ENCODE measurements at places on chromosomes 5 and 9.

GRCh38 chr9:4887556-4887955 lies 94.8 kb downstream of the RCL1 start:
- H3K4me1 ChIP-seq = peaks cover 17% of the 10 kb centered on the region
- peak; percentile 28 for DNase-seq
- no peak overlapping the region for H3K4me3 ChIP-seq
- no peaks in the 10 kb centered on the region for H3K27me3 ChIP-seq

DNA sequence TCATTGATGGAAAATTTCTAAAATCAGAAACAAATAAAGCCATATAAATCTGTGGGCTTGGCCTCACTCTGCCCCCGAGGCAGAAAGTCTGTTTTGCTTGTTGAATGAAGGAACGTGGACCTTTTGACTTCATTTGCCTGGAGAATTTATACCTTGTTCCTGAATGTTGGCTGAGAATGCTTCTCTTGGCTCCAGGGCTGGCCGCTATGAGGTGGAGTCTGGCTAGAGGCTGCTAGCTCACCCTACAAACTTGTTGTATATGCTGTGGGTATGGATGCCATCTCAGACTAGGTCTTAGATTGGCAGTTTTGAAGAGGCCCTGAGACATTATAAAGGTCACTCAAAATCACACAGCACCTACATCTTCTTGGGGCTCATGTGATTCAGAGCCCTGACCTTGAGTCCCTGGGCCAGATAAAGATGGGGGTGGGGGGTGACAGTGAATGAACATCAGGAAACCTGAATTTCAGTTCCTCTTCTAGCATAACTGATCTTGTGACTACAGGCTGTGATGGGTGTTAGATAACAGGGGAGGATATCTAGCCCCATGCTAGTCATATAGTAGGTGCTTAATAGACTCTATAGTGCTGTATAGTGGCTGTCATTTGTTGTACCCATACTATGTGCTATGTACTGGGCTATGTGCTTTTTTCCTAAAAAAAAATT lies 2.8 kb downstream of the GM2A start:
- DNase-seq = no peak
- no peaks in the 10 kb centered on the region for H3K27me3 ChIP-seq
- H3K36me3 ChIP-seq = peaks cover 6% of the 10 kb centered on the region
- no peak overlapping the region for H3K4me3 ChIP-seq
- H3K27ac ChIP-seq = no peak overlapping the region

DNA sequence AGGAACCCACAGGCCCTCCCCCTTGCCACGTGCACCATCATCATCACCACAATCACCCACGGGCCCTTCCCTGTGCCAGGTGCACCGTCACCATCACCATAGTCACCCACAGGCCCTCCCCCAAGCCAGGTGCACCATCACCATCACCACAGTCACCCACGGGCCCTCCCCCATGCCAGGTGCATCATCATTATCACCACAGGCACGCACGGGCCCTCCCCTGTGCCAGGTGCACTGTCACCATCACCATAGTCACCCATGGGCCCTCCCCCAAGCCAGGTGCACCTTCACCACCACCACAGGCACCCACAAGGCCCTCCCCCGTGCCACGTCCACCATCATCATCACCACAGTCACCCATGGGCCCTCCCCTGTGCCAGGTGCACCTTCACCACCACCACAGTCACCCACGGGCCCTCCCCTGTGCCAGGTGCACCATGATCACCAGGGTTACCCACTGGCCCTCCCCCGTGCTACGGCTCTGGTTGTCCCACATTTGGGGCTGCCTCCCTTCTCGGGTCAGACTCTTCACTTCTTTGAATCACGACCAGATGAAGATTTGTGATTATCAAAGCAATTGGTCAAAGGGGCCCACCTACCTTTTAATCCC lies 69.1 kb upstream of the OLFM1 start:
- no peaks in the 10 kb centered on the region for H3K4me1 ChIP-seq
- no peak overlapping the region for H3K27ac ChIP-seq
- H3K4me3 ChIP-seq = no peak overlapping the region
- H3K27me3 ChIP-seq = no peaks in the 10 kb centered on the region
- DNase-seq = no peak

- no peak for DNase-seq
- H3K4me1 ChIP-seq = no peaks in the 10 kb centered on the region
- no peak overlapping the region for H3K27ac ChIP-seq
- H3K4me3 ChIP-seq = no peak overlapping the region
- H3K27me3 ChIP-seq = no peaks in the 10 kb centered on the region
These were observed 184.2 kb upstream of the TBCA start for GRCh38 chr5:77960305-77960704.

GRCh38 chr9:33223696-33224095 lies 16.3 kb upstream of the SPINK4 start:
- H3K27ac ChIP-seq = no peak overlapping the region
- H3K36me3 ChIP-seq = no peaks in the 10 kb centered on the region
- no peak for DNase-seq
- H3K4me3 ChIP-seq = no peak overlapping the region

- no peak overlapping the region for H3K27ac ChIP-seq
- H3K36me3 ChIP-seq = no peaks in the 10 kb centered on the region
- H3K4me3 ChIP-seq = no peak overlapping the region
- DNase-seq = no peak
- H3K27me3 ChIP-seq = no peaks in the 10 kb centered on the region
These were observed 15.4 kb upstream of the AK3 start for GRCh38 chr9:4756420-4756819.

DNA sequence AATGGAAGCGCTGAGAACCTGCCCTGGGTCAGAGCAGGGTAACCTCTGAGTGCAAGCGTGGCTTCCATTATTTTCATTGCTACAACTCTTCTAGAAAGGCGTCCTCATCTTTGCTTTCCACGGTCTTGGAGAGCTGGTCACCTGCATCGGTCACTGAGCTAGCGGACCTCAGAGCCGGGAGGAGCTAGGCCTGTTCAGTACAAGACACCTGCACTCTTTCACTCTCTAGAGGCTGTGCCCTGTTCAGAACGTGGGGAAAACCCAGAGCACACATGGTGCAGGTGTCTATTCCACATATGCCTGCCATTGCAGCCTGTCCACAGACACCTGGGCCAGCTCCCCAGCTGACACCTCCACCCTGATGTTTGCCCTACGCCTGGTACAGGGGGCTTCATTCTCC lies 147.8 kb upstream of the IRX2 start:
- H3K27ac ChIP-seq = no peak overlapping the region
- H3K36me3 ChIP-seq = no peaks in the 10 kb centered on the region
- H3K27me3 ChIP-seq = no peaks in the 10 kb centered on the region
- H3K4me3 ChIP-seq = no peak overlapping the region

DNA sequence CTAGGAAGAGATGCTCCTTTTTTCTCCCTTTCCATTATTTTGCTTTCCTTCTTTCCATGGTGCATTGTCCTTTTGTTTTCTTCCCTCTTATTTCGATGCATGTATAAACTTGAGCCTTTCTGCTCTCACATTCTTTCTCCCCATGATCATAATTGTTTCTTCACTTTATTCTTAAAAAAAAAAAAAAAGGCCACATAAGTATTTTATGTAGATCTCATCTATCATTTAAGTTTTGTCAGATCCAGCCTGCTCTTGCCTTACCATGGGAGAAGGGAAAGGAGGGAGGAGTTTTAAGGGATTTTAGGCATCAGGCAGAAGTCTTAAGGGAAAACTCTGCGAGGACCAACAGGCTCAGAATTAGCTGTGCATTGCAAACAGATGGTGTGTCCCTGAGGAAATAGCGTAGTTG lies 11.1 kb downstream of the TGFBR1 start:
- no peak overlapping the region for H3K27ac ChIP-seq
- DNase-seq = no peak
- H3K27me3 ChIP-seq = no peaks in the 10 kb centered on the region
- no peak overlapping the region for H3K4me3 ChIP-seq
- peaks cover 79% of the 10 kb centered on the region for H3K4me1 ChIP-seq

- DNase-seq = no peak
- H3K36me3 ChIP-seq = no peaks in the 10 kb centered on the region
- peak overlapping the region; percentile 80 for H3K27ac ChIP-seq
- no peaks in the 10 kb centered on the region for H3K27me3 ChIP-seq
These were observed 25.9 kb downstream of the FNBP1 start for GRCh38 chr9:130017076-130017475.

- H3K4me3 ChIP-seq = peak overlapping the region; percentile 87
- peaks cover 19% of the 10 kb centered on the region for H3K4me1 ChIP-seq
- H3K36me3 ChIP-seq = peaks cover 14% of the 10 kb centered on the region
- DNase-seq = no peak
These were observed 650 bp downstream of the DCTN4 start for GRCh38 chr5:150758203-150758530.

- no peak overlapping the region for H3K27ac ChIP-seq
- H3K4me3 ChIP-seq = no peak overlapping the region
- no peaks in the 10 kb centered on the region for H3K27me3 ChIP-seq
- no peaks in the 10 kb centered on the region for H3K4me1 ChIP-seq
- H3K36me3 ChIP-seq = no peaks in the 10 kb centered on the region
These were observed 20.7 kb downstream of the LHX2 start for GRCh38 chr9:124032247-124032646.

DNA sequence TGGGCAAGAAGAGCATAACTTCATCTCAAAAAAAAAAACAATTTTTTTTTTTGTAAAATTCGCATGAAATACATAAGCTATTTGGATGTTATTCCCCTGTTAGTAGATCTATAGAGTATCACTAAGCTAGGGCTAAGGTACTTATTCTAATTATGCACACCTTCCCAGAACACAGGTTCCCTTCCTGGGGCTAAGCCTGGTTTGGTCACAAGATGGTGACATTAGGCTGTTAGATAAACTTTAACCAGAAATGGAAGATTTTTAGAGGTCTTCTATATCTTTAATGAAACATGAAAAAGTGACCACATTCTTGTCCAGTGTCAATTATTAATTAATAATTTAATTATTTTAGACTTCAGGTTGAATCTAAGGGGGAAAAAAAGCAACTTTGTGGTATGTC lies 433.5 kb downstream of the CDH18 start:
- H3K27ac ChIP-seq = no peak overlapping the region
- no peak for DNase-seq
- no peaks in the 10 kb centered on the region for H3K36me3 ChIP-seq
- H3K4me1 ChIP-seq = no peaks in the 10 kb centered on the region

GRCh38 chr9:127144670-127145445 lies 22.4 kb upstream of the ANGPTL2 start:
- no peaks in the 10 kb centered on the region for H3K4me1 ChIP-seq
- H3K27me3 ChIP-seq = no peaks in the 10 kb centered on the region
- DNase-seq = no peak
- H3K36me3 ChIP-seq = no peaks in the 10 kb centered on the region

GRCh38 chr5:172855597-172856292 lies 21.7 kb downstream of the ERGIC1 start:
- H3K36me3 ChIP-seq = no peaks in the 10 kb centered on the region
- no peaks in the 10 kb centered on the region for H3K27me3 ChIP-seq
- H3K4me3 ChIP-seq = no peak overlapping the region
- peak; percentile 57 for DNase-seq

DNA sequence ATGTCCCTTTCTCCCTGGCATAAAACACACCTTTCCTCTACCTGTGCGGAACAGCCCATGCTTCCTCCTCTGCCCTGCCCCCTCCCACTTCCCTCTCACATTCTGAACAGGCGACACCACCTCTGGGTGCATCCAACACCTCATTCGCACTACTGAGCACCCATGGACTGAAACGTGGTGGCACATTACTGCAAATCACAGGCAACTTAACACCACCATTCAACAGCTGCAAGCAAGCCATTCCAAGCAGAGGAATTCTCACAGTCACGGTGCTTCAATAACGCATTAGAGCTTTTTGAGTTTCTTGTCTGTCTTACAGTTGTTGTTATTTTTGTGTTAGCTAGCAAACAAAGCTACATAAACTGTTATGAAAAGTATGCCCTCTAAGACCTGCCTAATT lies 298.2 kb upstream of the TAS2R1 start:
- H3K4me3 ChIP-seq = no peak overlapping the region
- H3K4me1 ChIP-seq = no peaks in the 10 kb centered on the region
- no peak overlapping the region for H3K27ac ChIP-seq
- no peak for DNase-seq

- H3K4me3 ChIP-seq = no peak overlapping the region
- H3K27ac ChIP-seq = no peak overlapping the region
- no peaks in the 10 kb centered on the region for H3K27me3 ChIP-seq
These were observed 7.2 kb downstream of the TOR1A start for GRCh38 chr9:129816501-129817435.

DNA sequence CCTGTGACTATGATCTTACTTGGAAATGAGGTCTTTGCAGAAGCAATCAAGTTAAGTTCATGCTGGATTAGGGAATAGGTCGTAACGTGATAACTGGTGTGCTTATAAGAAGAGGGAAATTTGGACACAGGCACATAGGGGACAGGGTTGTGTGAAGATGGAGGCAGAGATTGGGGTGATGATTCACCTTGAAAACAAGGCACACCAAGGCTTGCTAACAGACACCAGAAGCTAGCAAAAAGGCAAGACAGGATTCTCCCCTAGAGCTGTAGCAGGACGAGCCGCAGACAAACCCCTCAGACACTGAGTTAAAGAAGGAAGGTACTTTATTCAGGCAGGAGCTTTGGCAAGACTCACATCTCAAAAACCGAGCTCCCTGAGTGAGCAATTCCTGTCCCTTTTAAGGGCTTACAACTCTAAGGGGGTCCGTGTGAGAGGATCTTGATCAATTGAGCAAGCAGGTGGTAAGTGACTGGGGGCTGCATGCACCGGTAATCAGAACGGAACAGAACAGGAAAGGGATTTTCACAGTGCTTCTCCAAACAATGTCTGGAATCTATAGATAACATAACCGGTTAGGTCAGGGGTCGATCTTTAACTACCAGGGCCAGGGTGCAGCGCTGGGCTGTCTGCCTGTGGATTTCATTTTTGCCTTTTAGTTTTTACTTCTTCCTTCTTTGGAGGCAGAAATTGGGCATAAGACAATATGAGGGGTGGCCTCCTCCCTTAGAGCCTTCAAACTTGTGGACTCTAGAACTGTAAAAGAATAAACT lies 57.5 kb upstream of the S1PR3 start:
- H3K4me1 ChIP-seq = no peaks in the 10 kb centered on the region
- no peaks in the 10 kb centered on the region for H3K27me3 ChIP-seq
- H3K27ac ChIP-seq = no peak overlapping the region
- no peak overlapping the region for H3K4me3 ChIP-seq
- no peaks in the 10 kb centered on the region for H3K36me3 ChIP-seq

GRCh38 chr5:141512911-141513626 lies 24.2 kb downstream of the PCDHGC5 start:
- peak overlapping the region; percentile 98 for H3K27ac ChIP-seq
- peaks cover 50% of the 10 kb centered on the region for H3K4me1 ChIP-seq
- peak overlapping the region; percentile 81 for H3K4me3 ChIP-seq
- H3K27me3 ChIP-seq = no peaks in the 10 kb centered on the region

GRCh38 chr9:77614645-77615044 lies 33.5 kb downstream of the GNA14 start:
- H3K4me3 ChIP-seq = no peak overlapping the region
- H3K27me3 ChIP-seq = no peaks in the 10 kb centered on the region
- H3K27ac ChIP-seq = no peak overlapping the region
- H3K4me1 ChIP-seq = no peaks in the 10 kb centered on the region
